ENCODE measurements at places on chromosomes 1 and 21.

DNA sequence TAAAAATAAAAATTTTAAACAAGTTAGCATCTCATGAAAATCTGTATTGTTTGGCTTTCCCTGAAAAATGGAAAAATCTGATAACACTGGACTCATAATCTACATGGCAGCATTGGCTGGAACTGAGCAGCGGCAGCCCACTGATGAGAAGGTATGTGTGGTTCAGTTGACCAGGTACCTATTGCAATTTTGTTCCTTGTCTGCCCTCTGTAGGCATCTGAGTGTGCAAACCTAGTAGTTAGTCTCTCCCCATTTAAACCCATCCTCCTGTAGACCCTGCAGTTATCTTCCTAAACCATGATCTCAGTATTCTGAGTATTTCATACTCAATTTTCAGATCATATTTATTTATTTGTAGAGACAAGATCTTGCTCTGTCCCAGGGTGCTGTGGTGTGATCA lies 59.4 kb upstream of the SERBP1 start:
- DNase-seq: no peak

- DNase-seq: no peak
Observed at GRCh38 chr1:175893192-175893591, 149.8 kb upstream of the TNR start.

DNA sequence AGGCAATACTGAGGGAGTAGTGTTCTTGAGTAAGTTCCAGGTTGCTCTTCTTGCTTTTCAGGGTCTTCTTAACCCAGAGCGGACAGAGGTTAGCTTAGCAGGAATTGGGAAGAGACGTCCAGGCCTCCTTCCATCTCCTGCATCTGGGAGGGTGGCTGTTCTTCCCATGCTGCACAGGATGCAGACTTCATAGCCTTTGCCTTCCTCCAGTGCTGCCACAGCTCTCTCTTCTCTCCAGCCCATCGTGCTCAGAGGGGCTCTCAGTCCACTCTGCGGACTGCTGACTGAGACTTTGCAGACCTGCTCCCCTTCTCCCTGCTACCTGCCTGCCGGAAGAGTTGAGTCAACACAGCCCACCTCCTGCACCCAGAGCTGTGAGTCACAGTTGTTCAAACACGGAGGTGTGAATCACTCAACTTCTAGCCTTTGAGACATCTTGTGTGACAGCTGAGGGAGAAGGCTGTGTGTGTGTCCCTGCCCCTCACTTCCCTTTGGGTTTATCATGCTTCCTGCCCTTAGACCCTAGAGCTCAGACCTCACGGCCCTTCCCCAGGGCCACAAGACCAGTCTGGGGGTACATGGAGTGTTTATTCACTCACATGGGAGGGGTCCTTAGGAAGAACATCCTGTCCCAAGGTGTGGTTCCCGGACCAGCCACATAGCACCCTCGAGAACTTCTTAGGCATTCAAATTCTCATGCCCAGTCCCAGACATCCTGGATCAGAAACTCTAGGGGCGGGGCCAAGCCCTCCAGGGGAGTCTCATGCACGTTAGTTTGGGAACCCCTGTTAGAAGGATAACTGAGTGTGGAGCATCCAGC lies 158.3 kb upstream of the CACNA1E start:
- no peak for DNase-seq

DNA sequence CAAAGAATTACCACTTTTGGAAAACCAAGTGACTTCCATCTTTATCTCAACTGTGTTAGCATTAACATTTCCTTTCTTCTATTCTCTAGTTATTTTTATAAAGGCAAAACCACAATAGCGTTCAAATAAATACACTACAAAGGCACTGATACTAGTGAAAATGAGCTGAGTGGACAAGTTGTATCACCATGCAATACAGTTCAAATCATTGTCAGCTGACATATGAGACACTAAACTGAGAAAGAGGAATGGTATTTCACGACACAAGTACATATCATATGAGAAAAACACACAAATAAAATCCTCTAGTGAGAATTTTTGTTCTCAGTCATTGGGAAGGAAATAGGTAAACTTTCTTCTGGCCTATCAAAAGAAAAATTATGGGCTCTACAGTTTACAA lies 26.2 kb downstream of the ENAH start:
- no peak for DNase-seq

GRCh38 chr1:203076031-203076511 lies 9.7 kb downstream of the MYOG start:
- peak; percentile 72 for DNase-seq

- no peak for DNase-seq
Observed at GRCh38 chr1:227077783-227078182, 137.7 kb downstream of the COQ8A start.

- no peak for DNase-seq
Observed at GRCh38 chr1:106447466-106447865, 609.0 kb upstream of the PRMT6 start.

DNA sequence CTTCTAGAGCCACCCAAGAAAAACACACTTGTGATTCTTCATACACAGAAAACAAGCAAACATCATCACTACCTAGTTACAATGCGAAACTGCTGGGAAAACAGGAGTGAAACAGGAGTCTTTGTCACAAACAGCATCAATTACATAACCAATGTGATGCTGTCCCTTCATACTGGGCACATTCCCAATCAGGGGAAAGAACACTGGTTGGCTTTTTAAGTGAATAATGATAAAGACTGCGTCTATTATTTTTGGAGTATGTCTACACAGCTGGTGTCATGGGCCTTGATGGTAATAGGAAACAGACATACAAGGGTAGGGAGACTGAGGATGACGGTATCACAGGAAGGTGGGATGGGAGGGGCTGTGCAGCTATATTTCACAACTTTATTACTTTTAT lies 43.3 kb downstream of the SIPA1L2 start:
- no peak for DNase-seq

GRCh38 chr1:17438318-17439249 lies 893 bp downstream of the RCC2 start:
- no peak for DNase-seq

DNA sequence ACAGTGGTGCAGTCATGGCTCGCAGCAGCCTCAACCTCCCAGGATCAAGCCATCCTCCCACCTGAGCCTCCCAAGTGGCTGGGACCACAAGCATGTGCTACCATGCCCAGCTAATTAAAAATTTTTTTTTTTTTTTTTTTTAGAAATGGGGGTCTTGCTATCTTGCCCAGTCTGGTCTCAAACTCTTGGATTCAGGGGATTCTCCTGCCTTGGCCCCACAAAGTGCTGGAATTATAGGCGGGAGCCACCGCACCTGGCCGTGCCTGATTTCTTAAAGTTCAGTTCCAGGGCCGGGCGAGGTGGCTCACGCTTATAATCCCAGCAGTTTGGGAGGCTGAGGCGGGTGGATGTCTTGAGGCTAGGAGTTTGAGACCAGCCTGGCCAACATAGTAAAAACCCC lies 6.4 kb downstream of the THAP3 start:
- no peak for DNase-seq

DNA sequence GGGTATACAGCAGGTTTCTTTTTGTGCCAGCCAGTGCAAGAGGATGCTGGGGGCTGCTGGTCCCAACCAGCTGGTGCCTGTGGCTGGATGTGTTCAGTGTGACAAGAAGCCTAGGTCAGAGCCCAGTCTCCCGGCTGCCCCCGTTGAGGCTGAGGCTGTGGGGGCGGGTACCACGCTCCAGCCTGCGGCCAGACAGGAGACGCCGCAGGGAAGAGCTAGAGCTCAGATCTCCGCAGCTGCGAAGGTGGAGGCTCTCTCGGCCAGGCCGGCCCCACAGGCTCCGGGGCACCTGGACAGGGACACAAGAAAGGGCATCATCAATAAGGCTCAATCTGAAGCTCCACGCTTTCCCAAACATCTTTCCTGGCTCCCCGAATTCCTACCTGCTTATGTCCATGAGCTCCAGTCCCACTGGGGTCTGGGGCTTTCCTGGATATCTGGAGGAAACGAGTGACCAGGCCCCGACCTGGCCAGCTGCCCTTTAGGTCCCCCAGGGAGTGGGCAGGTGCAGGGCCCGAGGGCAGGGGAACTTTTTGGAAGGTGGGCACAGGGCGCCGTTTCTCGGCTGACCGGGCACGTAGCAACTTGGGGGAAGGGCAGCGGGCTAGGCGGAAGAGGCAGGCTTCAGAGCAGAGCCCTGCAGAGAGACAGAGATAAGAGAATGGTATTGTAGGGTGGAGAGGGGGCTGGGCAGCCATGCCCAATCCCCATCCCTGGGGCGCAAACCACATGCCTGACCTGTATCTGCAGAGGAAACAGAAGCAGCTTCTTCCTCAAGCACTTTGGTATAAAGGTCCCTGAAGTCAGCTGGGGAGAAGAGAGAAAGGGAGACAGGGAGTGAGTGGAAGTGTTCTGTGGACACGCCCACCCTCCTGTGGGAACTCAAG lies 7.4 kb downstream of the ENTREP3 start:
- DNase-seq: no peak

Measured in H1 (cell line).